Activated CD4-positive, CD25-positive, alpha-beta regulatory T cell (primary cell): ENCODE measurements at places on chromosomes 6 and 20.

- no peak for DNase-seq
These were observed 76.9 kb downstream of the FIG4 start for GRCh38 chr6:109767961-109768360.

DNA sequence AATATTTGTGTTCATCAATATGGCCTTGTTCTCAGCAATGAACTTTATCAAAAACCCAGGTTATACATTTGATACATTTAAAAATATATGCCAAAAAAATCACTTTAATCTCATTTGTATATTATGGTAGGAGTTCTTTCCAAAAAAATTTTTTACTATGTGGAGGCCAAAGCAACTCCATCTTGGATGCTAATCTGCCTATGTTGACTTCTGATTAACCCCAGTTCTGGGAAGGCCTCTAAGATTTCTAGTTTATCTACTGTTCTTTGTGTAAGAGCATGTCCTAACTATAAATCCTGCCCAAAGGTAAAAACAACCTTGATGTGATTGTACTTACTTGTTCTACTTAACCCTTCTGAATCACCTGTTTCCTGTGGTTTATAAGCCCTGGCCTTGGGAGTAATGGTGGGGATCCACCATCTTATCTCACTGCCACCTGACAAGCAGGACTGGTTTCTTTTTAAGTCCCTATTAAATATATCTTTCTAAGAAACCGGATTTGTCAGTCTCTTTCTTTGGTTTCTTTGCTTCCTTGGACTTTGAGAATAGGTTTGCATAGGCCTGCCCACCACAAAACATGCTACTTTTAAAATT, 46.7 kb downstream of the RNGTT start:
- DNase-seq, result no peak

- no peak for DNase-seq
These were observed 7.9 kb upstream of the SOD2 start for GRCh38 chr6:159700970-159701369.

GRCh38 chr20:17642404-17643269, 39.4 kb downstream of the RRBP1 start:
- no peak for DNase-seq

- no peak for DNase-seq
These were observed 7.6 kb downstream of the CSNK2A1 start for GRCh38 chr20:535958-536357.

DNA sequence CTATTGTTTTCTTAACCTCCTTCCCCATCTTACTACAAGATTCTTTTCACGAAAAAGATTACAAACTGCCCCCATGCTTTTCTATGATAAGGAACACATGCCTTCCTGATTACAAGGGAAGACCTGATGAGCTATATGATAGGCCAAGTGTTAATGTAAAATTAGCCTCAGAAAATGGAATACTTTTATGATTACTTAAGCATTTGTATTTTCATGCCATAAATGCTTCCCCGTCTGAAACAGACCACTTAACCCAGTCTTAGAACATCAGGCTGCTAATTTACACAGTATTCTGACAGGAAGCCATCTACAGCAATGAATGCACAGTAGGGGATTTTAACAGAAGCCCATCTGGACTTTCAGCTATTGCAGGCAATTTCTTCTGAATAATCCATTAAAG, 274.9 kb downstream of the HAO1 start:
- no peak for DNase-seq

GRCh38 chr20:42186337-42186736, 568.2 kb upstream of the CHD6 start:
- no peak for DNase-seq

- DNase-seq, result no peak
These were observed 161.3 kb downstream of the SOX4 start for GRCh38 chr6:21754891-21755290.

DNA sequence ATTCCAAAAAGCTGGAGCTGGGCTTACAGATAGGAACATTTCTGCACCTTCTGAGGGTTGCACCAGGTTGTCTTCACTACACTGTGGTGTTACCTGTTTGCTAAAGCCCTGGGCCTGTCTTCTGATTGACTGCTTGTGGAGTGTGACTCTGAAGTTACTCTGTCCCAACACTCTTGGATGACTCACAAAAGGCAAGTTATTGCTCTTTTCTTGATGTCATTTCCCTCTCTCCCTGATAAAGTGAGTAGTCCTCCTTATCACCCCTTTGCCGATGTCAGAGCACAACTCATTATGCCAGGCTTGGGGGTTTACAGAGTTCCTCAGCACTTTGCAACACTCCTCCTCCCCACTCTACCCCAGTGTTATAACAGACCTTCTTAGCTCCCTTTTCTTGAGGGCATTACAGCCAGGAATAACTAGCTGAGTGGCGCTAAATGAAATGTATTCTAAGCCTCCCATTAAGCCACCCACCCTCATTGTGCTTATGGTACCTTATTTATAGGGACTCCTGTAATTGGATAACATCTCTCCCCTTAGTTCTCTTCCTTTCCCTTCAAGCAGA, 36.1 kb upstream of the NKX2-4 start:
- DNase-seq, result no peak

DNA sequence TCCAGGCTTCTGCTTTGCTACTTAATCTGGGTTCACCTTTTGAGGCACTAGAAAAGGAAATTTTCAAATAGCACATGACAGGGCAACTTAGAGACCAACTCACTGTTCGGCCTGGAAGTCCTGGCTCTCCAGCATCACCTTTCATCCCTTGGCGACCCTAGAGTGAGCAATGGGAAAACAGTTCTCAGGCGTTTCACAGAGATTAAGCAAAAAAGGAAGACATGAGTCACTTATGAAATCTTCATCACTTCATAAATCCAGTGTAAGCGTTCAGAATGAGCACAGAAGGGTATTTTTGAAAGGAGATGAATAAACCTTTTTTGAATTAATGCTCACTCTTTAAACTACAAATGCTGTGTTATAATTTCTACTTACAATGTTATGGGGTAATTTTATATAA, 104.0 kb downstream of the COL12A1 start:
- no peak for DNase-seq

GRCh38 chr6:63094947-63095346, 116.3 kb upstream of the FKBP1C start:
- no peak for DNase-seq

DNA sequence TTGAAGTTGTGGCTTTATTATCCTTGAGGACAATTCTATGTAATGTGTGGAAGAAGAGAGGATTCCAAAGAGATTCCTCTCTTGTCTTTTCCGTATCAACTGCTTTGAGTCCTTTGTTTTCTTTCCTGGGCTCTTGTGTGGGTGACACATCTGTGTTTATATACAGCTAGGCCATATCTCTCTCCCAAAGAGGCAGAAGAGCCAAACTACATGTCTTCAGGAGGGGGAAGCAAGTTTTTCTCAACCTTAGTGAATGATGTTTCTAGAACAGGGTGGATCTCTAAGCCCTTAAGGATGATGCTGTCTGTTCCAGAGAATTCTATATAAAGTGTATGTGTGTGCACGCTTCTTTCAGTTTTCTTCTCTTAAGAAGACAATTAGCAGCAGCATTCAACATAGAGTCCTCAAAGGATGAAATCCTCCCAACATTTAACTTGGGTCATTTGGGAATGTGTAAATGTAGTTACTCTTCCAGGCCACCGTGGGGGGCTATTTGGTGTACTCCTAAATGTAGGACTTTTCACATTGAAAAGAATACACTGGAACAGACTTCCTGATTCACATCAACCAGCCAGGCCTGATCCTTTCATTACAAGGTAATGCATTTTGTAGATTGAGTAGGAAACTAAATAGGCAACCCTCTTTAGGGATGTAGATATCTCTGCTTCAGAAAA, 92.8 kb upstream of the EEF1E1 start:
- DNase-seq, result no peak

DNA sequence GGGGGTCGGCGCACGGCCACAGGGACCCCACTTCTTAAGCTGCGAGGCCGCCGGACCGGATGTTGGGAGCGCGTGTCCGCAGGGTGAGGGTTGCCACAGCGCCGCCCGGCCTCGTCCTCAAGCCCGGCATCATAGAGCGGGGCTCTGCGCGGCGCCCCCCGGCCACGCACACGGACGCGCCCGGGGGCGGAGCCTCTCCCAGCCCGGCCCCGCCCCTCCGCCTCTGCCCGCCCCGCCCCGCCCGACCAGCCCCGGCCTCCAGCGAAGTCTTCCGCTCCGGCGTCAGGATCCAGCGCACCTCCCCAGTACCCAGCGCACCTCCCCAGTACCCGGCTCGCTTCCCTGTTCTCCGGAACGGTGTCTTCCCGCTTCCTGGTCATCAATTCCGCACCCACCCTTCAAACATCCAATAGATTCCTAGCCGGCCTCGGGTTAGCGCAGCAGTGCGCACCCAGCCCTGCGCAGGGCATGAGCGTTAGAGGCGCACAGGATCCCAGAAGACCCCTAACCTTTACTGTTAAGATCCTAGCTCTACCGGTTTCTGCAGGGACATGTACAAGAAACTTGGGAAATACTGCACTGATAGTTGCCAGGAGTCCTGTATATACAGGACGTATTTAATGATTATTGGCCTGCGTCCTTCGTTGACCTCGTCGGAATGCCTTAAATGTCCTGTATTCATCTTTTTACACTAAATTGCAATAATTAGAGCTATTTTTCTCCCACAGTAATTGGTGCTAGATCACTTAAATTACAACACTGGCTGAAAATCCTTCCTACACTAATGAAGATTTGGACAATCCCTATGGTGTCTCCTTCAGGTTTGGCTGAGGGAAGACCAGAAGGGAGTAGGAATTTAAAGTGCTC, 535 bp upstream of the DNAAF9 start:
- peak; percentile 43 for DNase-seq

GRCh38 chr20:21490105-21490504, 23.8 kb downstream of the NKX2-2 start:
- no peak for DNase-seq

DNA sequence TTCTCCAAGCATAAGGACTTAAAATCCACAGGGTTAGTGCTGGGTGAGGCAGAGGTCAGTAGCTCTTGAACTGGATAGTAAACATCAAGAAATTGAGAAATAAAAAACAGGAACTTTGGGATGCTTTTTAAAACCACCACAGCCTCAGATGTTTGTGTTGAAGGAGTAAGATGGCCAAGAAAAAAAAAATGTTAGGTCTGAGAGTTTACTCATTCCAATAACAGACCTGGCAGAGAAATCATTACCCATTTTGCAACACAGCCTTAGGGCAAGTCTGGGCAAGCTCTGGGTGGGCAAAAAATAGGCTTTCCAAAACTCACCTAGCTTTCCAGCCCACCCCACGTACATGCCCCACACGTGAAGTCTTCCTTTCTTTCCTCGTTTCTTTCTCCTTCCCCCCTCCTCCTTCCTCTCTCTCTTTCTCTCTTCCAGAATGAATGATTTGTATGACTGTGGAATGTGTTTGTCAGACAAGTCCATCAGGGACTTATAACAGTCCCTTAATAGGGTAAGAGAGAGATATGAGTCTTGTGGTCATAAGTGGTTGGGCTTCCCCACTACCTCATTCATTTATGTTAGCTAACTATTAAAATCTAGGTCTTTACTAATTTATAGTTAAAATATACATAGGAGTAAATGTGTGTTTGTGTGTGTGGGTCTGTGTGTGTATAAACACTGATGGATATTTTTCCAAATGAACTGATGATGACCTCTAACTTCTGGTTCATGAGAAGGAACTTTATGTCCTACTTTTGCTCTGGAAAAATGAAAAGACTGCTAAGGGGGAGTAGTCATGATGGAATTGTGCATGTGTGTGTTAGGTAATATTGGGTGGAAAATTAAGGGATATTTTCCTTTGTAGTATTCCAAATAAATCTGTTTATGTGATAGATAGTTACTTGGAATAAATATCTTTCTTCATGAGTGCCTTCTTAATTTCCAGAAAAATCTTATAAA, 18.0 kb upstream of the DSE start:
- no peak for DNase-seq

- DNase-seq, result no peak
These were observed 40.8 kb upstream of the ZNFX1 start for GRCh38 chr20:49318430-49319207.

GRCh38 chr6:129031051-129031599, 148.2 kb downstream of the LAMA2 start:
- DNase-seq, result no peak

DNA sequence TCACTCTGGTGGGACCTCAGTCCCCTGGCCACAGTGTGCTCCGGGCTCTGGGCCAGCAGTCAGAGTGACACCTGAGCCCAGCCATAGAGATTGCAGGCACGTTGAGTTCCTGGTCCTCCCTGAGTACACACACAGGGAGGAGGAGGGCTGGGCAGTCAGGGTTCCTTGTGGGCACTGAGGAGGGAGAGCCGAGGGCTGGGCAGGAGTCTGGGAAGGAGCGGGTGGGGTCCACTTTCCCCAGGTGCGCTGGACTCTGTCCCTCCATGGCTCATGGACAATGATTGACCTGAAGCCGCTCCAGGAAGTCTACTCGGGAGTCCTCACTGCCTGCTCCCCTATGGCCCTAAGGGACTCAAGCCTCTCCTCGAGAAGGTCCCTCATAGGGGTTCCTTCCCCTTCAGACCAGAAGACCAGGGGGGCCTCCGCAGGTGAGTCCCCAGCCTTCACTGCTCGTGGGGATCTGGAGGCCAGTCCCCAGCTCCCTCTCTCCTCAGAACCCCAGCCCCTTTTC, 1.1 kb downstream of the SLC44A4 start:
- no peak for DNase-seq

DNA sequence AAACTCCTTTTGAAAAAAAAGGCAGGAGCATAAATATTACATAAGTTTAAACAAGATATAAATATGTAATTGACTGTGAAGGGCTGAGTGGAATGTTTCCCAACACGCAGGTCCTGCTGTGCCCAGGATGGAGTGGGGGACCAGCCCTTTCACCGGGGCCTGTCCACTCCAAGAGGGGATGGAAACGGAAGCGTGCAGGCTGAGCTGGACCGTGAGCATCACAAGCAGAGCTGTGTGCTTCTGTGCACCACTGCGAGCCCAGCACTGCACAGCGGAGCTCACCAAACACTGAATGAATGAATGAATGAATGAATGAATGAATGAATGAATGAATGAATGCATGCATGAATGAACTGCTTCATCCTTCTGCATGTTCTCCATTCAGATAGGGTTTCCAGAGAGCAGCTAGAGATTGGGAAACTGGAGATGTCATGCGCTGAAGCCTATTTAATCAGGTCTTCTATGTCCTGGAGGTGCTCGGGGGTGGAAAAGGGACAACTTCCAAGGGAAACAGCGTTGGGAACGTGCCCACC, 157.7 kb downstream of the ANKRD60 start:
- no peak for DNase-seq

DNA sequence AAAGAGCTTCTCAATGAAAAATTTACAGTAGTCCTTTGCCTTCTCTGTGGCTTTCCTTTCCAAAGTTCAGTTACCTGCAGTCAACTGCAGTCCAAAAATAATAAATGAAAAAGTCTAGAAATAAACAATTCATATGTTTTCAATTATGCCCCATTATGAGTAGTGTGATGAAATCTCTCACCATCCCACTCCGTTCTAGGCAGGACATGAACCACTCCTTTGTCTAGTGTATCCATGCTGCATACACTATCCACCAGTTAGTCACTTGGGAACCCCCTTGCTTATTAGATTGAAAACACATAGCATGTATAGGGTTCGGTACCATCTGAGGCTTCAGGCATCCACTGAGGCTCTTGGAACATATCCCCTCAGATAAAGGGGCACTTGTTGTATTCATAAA, 80.6 kb upstream of the EYA4 start:
- DNase-seq, result no peak

GRCh38 chr6:158284007-158284875, 28.0 kb upstream of the TULP4 start:
- DNase-seq, result no peak
